Activated T-helper 17 cell treated with anti-CD3 and anti-CD28 coated beads, Interleukin-2, amount 50 U/mL, for 72 hours (primary cell): ENCODE measurements at places on chromosomes 16 and 17.

DNA sequence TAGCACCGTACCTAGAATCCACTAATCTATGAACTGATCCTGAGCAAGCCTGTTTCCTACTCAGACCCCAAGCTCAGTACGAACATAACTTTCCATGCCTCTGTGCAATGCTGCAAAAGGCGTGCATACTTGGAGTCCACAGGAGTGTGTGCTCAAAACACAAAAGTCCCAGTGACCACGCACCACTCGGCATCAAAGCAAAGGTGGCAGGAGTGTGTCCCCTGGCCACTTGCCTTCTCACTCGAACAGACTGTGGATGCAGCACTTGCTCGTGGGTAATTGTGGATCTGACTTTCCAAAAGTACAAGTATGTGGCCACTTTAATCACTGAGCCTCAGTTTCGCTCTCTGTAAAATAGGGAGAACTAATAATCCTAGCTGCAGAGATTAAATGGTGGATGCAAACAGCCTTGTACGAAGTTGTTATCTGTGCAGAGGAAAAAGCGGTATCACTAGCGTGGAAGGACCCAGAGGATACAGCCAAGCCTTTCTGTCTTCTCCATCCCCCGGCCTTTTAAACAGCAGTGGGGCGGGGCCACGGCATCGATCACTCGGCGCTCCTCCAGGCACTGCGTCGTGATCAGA, 311 bp upstream of the KDM8 start:
- ATAC-seq = peak; percentile 79
- H3K4me3 ChIP-seq = peak overlapping the region; percentile 85
- H3K27me3 ChIP-seq = no peaks in the 10 kb centered on the region
- H3K4me1 ChIP-seq = peaks cover 25% of the 10 kb centered on the region

DNA sequence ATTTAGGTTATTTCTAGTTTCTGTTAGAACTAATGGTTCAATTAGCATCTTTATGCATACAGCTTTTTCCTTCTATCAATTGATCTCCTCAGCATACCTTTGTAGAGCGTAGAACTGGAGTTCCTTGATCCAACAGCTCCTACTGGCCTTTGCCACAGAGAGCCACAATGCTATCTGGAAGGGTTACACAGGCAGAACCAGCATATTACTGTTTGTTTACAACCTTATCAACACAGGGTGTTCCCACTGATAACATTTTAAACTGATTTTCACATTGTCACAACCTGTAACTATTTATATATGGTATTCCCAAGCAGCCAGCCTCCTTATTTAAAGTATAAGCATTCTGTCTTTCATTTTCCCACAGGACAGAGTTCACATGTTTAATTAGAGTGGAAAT, 382.2 kb downstream of the MAF start:
- no peak for ATAC-seq
- H3K36me3 ChIP-seq = no peaks in the 10 kb centered on the region
- peaks cover 18% of the 10 kb centered on the region for H3K4me1 ChIP-seq
- peak overlapping the region; percentile 14 for H3K27ac ChIP-seq
- no peak overlapping the region for H3K4me3 ChIP-seq
- no peaks in the 10 kb centered on the region for H3K27me3 ChIP-seq

- no peak overlapping the region for H3K4me3 ChIP-seq
- no peak for ATAC-seq
- H3K36me3 ChIP-seq = no peaks in the 10 kb centered on the region
- no peak overlapping the region for H3K27ac ChIP-seq
Measured at GRCh38 chr16:8138666-8139065, 451.6 kb downstream of the TMEM114 start.

GRCh38 chr16:73499276-73499675, 451.3 kb upstream of the ZFHX3 start:
- ATAC-seq = no peak
- H3K27ac ChIP-seq = no peak overlapping the region
- no peaks in the 10 kb centered on the region for H3K36me3 ChIP-seq
- no peak overlapping the region for H3K4me3 ChIP-seq
- H3K4me1 ChIP-seq = no peaks in the 10 kb centered on the region
- no peaks in the 10 kb centered on the region for H3K27me3 ChIP-seq

DNA sequence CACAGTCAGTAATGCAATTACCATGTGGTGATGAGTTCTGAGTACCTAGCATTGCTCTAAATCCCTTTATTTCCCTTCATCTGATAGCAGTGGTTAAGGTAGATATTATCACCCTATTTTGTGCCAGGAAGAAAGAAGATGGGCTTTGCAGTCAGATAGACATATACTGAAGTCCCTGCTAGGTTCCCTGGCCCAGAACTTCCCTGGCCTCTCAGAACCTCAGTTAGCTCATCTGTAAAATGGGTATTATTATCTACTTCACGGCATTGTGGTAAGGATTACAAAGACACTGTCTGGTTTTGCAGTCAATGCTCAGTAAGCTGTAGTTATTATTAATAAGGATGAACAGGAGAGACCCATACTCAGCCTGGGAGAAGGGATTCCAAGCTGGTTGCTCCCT, 4.6 kb upstream of the CRYBA1 start:
- ATAC-seq = no peak
- H3K27me3 ChIP-seq = no peaks in the 10 kb centered on the region
- no peak overlapping the region for H3K4me3 ChIP-seq
- no peak overlapping the region for H3K27ac ChIP-seq

DNA sequence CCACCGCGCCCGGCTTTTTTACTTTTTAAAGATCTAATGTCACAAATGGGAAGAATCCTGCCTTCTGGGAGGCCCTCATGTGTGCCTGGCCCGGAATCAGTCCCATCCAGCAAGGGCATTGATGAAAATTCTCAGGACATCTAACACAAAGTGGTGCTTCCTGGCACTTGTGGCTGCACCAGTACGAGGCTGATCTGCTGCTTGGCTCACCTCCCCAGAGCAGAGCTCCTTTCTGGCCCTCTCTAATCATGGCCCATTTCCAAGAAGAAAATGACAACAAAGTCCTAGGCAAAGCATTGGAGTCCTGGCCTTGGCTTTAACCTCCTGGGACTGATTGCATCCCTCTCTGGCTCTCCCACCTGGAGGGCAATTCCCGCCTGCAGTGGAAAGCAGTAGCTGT, 50.7 kb upstream of the SIAH1 start:
- H3K4me3 ChIP-seq = no peak overlapping the region
- no peaks in the 10 kb centered on the region for H3K4me1 ChIP-seq
- peaks cover 4% of the 10 kb centered on the region for H3K27me3 ChIP-seq
- no peak for ATAC-seq
- no peak overlapping the region for H3K27ac ChIP-seq
- H3K36me3 ChIP-seq = no peaks in the 10 kb centered on the region

- H3K27me3 ChIP-seq = no peaks in the 10 kb centered on the region
- peak overlapping the region; percentile 83 for H3K4me3 ChIP-seq
- H3K36me3 ChIP-seq = peaks cover 77% of the 10 kb centered on the region
- peaks cover 55% of the 10 kb centered on the region for H3K4me1 ChIP-seq
Measured at GRCh38 chr16:50709980-50710379, 16.6 kb downstream of the NOD2 start.

GRCh38 chr17:77438241-77439188, 297.7 kb downstream of the SEC14L1 start:
- peak overlapping the region; percentile 94 for H3K4me3 ChIP-seq
- H3K36me3 ChIP-seq = peaks cover 43% of the 10 kb centered on the region
- ATAC-seq = no peak
- H3K4me1 ChIP-seq = peaks cover 60% of the 10 kb centered on the region

DNA sequence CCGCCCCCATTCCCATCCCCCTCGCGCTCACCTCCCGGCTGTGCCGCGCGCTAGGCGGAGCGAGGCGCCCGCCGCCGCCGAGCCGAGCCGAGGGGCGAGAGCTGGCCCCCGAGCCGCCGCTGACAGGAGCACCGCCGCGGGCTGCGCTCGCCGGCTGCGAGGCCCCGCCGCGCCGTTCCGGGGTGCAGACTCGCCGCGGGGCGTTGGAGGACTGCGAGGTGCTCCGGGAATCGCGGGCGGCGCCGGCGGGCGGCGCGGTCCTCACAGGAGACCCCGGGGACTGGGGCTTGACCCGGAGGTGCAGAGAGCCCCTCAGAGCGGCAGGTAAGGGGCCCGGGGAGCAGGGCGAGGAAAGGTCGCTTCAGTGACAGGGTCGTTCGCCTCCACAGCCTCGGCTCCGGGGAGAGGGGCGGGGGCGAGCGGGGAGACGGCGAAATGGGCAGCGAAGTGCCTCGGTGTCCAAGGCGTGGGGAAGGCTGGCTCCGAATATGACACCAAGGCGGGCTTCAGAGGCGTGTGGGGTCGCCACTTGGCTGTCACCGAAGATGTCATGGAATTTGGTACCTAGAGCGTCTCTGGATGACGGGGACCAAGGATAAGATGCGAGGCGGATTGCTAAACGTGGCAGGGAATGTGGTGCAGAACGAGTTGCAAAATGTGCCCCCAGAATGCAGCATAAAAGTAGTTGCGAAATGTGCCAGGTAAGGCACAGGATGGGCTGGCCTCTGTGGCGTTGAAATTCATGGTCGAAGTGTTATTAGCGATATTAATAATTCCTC, 580 bp downstream of the TANC2 start:
- H3K27me3 ChIP-seq = peaks cover 19% of the 10 kb centered on the region
- H3K36me3 ChIP-seq = peaks cover 14% of the 10 kb centered on the region
- ATAC-seq = peak; percentile 25
- H3K27ac ChIP-seq = peak overlapping the region; percentile 76

DNA sequence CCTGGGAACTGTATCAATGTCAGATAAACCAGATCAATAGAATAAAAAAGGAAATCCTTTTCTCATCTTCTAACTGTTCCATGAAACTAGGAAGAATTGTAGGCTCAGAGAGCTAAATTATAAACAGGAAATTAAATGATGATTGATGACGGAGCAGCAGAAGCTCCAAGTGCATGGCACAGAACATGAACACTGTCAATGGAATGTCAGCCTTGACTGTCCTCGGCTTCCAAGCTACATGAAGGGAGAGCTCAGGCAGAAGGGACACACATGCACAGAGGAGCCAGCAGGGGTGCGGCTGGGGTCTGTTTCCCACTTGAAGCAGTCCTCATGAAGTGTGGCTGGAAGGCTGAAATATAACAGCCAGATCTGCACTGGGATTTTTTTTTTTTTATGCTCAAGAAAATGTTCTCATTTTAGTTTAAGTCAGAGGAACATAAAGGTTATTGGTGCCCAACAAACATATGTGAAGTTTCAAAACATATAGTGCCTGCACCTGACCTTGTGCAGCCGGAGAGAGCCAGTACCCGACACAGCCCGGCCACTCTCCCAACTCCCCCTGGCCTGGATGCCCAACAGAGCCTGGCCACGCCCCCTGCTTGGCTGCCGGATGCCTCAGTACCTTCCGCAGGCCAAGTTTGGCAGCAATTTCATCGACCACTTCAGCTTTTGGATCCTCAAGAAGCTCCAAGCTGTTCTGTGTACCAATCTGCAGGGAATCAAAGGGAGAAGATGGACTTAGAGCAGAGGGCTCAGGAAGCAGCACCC, 37.0 kb downstream of the NPLOC4 start:
- peaks cover 98% of the 10 kb centered on the region for H3K36me3 ChIP-seq
- no peak for ATAC-seq

GRCh38 chr16:4317532-4318450, 1.9 kb downstream of the GLIS2 start:
- peaks cover 10% of the 10 kb centered on the region for H3K36me3 ChIP-seq
- H3K4me3 ChIP-seq = peak overlapping the region; percentile 20
- peaks cover 11% of the 10 kb centered on the region for H3K27me3 ChIP-seq
- ATAC-seq = no peak
- no peak overlapping the region for H3K27ac ChIP-seq

DNA sequence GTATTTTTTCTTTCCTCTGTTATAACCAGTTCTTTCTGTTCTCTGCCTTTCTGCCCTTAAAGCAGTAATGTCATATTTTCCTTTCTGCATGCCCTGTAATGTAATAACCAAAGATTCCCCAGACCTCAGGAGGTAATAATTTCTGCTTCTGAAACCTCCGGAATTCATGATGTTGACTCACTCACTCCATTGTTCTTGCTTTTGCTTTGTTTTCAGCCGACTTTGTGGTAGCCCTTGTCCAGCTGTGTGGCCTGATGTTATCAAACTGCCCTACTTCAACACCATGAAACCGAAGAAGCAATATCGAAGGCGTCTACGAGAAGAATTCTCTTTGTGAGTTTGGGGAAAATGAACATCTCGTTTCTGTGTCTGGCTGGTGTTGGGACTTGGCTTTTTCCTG, 55.9 kb downstream of the CDK12 start:
- H3K36me3 ChIP-seq = peaks cover 99% of the 10 kb centered on the region
- H3K27me3 ChIP-seq = no peaks in the 10 kb centered on the region
- no peak overlapping the region for H3K4me3 ChIP-seq
- no peak for ATAC-seq
- H3K4me1 ChIP-seq = peaks cover 7% of the 10 kb centered on the region

DNA sequence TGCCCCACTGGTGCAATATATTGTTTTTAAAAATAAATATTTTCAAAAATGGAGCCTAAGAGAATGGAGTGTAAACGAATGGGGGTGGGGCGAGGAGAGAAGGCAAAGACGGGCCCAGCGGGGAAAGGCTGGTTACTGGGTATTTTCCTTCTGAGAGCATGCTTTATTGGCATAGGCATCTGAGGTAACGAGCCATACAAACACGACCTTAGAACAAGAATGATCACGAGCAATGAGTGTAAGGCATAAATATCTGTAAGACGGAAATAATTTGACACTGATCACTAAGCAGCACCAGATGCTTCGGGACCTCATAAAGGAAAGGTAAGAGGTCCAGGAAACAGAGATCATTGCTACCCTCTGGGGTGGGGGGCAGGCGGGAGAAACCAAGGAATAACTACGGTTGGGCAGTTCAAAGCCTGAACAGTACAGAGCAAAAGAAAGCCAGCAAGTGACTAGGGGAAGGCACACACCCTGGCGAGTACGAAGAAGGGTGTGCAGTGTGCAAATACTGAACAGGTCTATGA, 959 bp downstream of the SSH2 start:
- peaks cover 15% of the 10 kb centered on the region for H3K4me1 ChIP-seq
- no peak overlapping the region for H3K4me3 ChIP-seq
- H3K27ac ChIP-seq = no peak overlapping the region
- no peak for ATAC-seq
- H3K27me3 ChIP-seq = no peaks in the 10 kb centered on the region
- H3K36me3 ChIP-seq = peaks cover 26% of the 10 kb centered on the region

- ATAC-seq = no peak
- H3K27ac ChIP-seq = no peak overlapping the region
- no peaks in the 10 kb centered on the region for H3K36me3 ChIP-seq
- H3K27me3 ChIP-seq = no peaks in the 10 kb centered on the region
Measured at GRCh38 chr17:50491505-50491904, 12.8 kb downstream of the RSAD1 start.

DNA sequence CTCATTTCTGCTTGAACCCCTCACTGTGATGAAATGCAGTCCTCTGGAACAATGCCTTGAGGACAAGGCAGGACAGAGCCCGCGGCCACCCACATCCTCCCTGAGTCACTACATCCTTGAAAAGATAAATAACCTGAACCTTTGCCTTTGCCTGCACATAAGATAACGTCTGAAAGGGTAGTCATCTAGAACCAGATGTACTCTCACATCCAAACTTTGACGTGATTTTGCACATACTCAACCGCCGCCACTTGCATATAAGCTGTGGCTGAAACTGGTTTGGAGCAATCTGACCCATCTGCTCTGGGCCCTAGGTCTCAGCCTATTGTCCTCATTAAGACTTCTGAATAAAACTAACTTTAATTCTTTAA, 252.1 kb downstream of the PHKB start:
- peak overlapping the region; percentile 73 for H3K27ac ChIP-seq
- peaks cover 9% of the 10 kb centered on the region for H3K4me1 ChIP-seq
- ATAC-seq = peak; percentile 93
- no peaks in the 10 kb centered on the region for H3K36me3 ChIP-seq

GRCh38 chr17:57305908-57306504, 49.7 kb downstream of the MSI2 start:
- peaks cover 58% of the 10 kb centered on the region for H3K36me3 ChIP-seq
- no peaks in the 10 kb centered on the region for H3K27me3 ChIP-seq
- ATAC-seq = no peak
- H3K4me3 ChIP-seq = no peak overlapping the region
